ENCODE measurements at places on chromosomes 1 and 21.

- DNase-seq, result no peak
Measured at GRCh38 chr1:107132780-107133179, 8.1 kb upstream of the NTNG1 start.

DNA sequence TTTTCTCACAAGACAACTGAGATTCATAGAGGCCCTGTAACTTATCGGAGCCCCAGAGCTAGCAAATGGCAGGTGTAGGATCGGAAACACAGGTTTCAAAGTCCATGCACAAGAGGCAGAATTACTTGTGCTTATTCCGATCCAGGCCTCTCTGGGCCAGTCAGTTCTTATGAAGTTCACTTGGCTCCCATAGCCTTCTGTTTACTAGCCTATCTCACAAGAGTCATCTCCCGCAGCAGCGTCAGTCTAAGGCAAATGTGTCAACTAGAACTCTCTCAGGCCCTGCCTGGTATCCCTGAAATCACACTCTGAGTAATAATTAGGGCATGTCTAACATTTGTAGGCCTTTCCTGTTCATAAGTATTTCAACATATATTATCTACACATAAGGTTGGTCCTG, 43.3 kb downstream of the PHC2 start:
- no peak for DNase-seq

GRCh38 chr1:8821084-8821483, 3.6 kb upstream of the RERE start:
- DNase-seq, result no peak

GRCh38 chr1:76035053-76035452, 39.5 kb upstream of the ST6GALNAC3 start:
- no peak for DNase-seq

- DNase-seq, result no peak
Measured at GRCh38 chr1:52424813-52425212, 20.4 kb downstream of the PRPF38A start.

DNA sequence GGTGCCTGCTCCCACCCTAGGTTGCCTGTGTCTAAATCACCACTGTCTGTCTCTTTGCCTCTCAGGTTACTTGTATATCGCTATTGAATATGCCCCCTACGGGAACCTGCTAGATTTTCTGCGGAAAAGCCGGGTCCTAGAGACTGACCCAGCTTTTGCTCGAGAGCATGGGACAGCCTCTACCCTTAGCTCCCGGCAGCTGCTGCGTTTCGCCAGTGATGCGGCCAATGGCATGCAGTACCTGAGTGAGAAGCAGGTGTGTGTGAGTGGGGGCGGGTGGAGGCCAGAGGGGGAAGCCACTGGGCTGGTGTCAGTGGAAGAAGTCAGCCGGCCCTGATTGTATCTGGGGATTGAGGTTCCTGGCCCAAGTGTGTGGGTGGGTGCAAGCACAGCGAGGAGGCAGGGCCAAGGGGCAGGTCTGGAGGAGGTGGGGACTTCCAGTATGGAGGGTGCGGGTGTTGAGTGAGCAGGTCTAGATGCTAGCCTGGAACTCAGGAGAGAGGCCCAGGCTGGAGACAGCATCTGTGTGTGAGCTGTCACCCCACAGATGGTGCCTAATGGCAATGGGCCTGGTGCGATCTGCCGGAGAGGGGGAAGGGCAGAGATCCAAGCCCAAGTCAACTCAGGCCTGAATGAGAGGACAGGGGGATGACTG, 17.2 kb downstream of the TIE1 start:
- no peak for DNase-seq

- DNase-seq, result no peak
Measured at GRCh38 chr1:153190373-153190772, 12.9 kb upstream of the LELP1 start.

DNA sequence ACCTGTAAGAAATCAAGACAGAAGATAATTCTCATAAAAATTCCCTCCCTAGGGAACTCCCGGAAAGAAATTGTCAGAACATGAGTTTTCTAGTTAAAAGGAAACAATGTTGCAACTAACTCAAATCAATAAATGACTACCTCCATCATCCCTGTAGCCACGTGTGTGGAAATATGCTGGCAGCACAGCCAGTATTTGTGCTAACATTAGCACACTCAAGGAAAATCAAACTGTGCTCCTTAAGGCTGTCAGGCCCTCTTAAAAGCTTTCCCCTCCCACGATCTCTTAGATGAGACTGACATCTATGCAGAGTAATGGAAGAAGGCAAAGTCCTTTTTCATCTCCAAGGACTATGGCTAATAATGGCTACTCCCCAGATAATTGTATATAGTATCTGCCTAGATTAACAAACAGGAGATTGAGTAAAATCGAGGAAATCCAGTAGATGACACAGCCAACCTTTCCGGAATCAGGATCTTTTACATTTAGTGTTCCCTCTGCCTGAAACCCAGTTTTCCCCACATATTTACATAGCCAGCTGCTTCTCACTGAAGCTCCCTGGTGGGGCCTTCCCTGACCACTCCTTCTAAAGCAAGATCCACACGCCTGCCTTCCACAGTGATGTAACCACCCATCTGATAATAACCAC, 50.9 kb upstream of the NR5A2 start:
- DNase-seq, result peak; percentile 7

DNA sequence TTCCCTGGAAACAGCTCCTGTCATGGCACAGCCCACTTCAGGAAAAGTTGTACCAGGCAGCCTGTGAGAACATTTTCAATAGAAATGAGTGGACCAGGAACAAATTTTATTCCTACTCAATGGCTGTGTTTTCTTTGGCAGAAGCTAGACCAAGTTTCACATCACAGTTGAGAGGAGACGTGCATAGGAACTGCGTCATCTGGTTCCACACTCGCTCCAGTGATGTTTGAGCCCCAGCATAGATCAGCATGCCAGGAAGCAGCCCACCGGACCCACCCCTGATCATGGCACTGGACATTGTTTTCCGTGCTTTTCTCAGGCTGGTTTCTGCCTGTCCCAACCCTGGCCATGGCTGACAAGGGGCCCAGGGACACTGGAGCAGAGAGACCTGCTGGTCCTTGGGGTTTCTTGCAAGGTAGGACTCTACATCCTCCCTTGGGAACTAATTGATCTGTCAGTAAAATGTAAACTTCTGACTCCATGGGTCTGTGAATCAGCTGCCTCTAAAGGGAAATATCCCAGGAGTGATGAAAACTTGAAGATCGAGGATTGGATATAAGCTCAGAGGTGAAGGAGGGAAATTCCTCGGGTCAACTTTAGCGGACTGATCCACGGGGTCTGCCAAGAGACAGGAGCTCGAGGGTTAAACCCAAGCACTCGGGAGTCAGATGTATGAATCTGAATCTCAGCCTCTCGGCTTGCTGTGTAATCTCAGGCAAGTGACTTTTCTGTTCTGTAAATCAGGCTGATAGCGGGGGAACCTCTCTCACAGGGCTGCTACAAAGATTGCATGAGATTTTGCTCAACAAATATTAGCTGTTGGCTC, 35.7 kb downstream of the NEK2 start:
- DNase-seq, result no peak

GRCh38 chr1:183764981-183765380, 39.9 kb upstream of the RGL1 start:
- no peak for DNase-seq

DNA sequence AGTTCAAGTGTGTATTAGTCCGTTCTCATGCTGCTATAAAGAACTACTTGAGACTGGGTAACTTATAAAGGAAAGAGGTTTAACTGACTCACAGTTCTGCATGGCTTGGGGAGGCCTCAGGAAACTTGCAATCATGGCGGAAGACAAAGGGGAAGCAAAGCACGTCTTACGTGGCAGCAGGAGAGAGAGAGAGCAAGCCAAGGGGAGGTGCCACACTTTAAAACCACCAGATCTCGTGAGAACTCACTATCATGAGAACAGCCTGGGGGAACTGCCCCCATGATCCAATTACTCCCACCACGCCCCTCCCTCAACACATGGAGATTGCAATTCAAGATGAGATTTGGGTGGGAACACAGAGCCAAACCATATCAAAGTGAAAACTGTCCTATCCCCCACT, 4.1 kb upstream of the MIS18A start:
- peak; percentile 28 for DNase-seq

DNA sequence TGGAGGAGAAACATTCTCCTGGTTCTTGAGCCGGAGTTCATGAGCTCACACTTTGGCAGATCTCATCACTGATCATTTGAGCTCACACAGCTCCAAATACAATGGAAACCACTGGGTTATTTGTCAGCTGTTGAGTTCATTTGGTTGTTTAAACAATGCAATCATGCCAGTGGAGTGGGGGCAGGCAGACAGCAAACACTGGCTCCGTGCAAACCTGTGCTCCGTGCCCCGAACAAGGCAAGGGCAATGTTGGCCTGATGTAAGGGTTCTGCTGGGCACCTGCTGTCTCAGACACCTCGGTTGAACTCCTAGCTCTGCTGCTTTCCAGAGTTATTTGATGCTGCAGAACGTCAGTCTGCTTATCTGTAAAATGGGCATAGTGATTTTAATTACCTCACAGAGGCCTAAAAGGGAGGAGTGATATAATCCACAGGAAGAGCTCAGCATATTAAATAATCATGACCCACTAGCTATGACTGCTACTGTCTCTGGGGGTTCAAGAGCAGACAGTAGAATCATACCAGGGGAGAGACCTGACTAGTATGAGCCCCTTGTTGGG, 20.0 kb upstream of the CLIC6 start:
- DNase-seq, result no peak

- DNase-seq, result no peak
Measured at GRCh38 chr1:29644812-29645211, 408.5 kb downstream of the PTPRU start.

DNA sequence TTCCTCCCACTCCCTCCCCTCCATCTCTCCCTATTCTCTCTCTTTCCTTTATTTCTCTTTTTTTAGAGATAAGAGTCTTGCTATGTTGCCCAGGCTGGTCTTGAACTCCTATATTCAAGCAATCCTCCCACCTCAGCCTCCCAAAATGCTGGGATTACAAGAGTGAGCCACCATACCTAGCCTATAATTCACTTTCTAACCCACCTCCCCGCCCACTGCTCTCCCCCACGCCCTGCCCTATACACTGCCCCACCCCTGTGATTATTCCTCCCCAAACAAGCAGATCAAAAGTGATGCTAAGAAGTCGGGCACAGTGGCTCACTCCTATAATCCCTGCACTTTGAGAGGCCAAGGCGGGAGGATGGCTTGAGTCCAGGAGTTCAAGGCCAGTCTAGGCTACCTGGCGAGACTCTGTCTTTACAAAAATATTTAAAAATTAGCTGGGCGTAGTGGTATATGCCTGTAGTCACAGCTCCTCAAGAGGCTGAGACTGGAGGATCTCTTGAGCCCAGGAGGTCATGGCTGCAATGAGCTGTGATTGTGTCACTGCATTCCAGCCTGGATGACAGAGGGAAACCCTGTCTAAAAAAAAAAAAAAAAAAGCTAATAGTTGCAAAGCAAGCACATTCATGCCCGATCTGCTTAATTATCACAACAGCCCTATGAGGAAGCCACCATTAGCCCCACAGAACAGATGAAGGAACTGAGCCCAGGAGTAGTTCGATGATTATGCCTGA, 12.8 kb upstream of the E2F2 start:
- no peak for DNase-seq

- peak; percentile 20 for DNase-seq
Measured at GRCh38 chr1:42176902-42177519, 12.5 kb upstream of the GUCA2A start.

DNA sequence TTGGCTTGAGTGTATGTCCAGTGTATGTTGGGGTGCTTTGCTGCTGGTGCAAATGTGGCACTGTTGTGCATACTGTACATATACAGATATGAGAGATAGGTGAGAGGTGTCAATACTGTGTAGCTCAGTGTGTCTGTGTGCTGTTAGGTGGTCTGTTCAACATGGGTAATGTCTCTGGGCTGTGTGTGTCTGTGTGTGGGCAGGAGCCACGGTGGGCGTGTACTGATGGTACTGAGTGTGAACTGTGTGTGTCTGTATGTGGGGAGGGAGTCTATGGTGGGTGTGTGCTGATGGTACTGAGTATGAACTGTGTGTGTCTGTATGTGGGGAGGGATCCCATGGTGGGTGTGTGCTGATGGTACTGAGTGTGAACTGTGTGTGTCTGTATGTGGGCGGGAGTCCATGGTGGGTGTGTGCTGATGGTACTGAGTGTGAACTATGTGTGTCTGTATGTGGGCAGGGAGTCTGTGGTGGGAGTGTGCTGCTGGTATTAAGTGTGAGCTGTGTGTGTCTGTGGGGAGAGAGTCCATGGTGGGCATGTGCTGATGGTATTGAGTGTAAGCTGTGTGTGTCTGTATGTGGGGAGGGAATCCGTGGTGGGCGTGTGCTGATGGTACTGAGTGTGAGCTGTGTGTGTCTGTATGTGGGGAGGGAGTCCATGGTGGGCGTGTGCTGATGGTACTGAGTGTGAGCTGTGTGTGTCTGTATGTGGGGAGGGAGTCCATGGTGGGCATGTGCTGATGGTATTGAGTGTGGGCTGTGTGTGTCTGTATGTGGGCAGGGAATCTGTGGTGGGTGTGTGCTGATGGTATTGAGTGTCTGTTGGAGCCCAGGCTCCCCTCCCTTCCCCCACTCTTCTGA, 32.2 kb upstream of the FOXO6 start:
- no peak for DNase-seq

DNA sequence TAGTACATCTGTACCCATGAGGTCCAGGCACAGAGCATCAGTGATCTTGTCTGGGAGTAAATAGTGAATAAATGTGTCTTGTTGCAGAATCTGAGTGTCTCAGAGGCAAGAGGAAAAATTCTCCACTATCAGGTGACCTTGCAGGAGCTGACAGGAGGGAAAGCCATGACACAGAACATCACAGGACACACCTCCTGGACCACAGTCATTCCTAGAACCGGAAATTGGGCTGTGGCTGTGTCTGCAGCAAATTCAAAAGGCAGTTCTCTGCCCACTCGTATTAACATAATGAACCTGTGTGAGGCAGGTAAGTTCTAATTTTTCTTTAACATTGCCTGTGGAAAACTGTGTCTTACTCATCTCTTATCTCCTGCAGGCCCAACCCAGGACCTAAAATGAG, 43.1 kb downstream of the IL12RB2 start:
- no peak for DNase-seq

- DNase-seq, result no peak
Measured at GRCh38 chr1:184716158-184716557, 38.5 kb downstream of the EDEM3 start.

GRCh38 chr1:53662169-53662568, 76.8 kb downstream of the GLIS1 start:
- DNase-seq, result no peak

GRCh38 chr1:60078182-60078581, 4.6 kb upstream of the C1orf87 start:
- no peak for DNase-seq

All from HL-60 (cell line).